ENCODE measurements at places on chromosomes 4 and X.

- DNase-seq, result no peak
Observed at GRCh38 chrX:49860867-49861535, 18.3 kb upstream of the USP27X start.

- no peak for DNase-seq
Observed at GRCh38 chrX:50471390-50471789, 765 bp upstream of the DGKK start.

- no peak for DNase-seq
Observed at GRCh38 chrX:33434256-33435092, 223.1 kb upstream of the DMD start.

DNA sequence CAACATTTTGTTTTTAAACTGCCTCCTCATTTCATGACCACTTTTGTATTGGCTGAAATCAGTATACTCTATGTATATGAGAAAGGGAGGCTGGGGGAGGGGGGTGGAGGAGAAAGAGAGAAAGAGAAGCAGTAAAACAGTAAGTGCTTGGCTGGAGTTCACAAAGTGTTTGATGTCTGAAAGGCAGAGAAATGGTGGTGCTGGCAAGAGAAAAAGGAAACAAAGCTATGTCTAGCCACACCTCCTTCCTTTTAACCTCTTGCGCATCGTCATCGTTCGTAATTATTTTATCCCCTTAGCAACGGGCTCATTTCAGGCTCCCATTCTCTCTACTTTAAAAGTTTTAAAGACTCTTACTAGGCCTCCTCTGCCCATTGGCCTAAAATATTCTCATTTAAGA lies 25.6 kb downstream of the RPA4 start:
- no peak for DNase-seq

GRCh38 chrX:40502688-40503087 lies 78.1 kb upstream of the ATP6AP2 start:
- DNase-seq, result no peak

DNA sequence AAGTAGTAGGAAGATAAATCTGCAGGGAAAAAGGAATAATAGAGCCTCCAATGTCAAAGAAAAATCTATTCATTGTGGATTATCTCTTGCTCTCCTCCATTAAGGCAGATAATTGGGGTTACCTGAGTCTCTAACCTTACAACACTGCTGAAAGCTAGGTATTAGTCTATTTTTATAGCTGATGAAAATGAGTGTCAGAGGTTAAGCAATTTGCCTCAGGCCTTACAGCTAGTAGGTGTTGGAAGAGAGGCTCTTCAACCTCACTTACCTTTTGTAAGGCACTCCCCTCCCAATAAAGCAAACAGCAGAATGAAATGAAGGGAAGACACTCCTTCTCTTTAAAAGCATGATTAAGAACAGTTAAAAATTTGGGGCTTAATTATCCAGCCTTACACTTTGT lies 45.4 kb upstream of the GAB1 start:
- DNase-seq, result no peak

GRCh38 chr4:66223068-66223703 lies 552.9 kb upstream of the EPHA5 start:
- no peak for DNase-seq

GRCh38 chr4:170853422-170854021 lies 763.8 kb upstream of the AADAT start:
- no peak for DNase-seq

GRCh38 chrX:31199056-31199839 lies 127.4 kb upstream of the FTHL17 start:
- DNase-seq, result no peak

GRCh38 chrX:4935846-4936245 lies 1222.4 kb upstream of the PRKX start:
- no peak for DNase-seq

DNA sequence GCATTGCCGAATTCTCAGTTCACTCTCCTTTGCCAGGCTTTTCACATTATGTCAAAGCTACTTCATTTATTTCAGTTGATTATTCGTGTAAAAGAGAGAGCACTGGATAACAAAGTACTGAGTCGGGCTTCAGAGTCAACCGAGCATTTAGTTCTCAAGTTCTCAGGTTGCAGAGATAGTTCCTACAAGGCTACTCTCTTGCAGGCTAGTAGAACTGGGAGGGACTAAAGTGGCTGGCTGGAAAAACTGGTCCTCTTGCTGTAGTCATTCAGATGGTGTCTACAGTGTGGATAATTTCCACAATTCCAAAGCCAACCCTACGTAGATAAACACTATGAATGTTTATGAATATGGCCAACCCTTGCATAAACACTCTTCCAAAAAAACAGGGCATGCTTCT lies 4.6 kb upstream of the CCNG2 start:
- DNase-seq, result no peak

- no peak for DNase-seq
Observed at GRCh38 chr4:85508654-85509053, 33.7 kb downstream of the ARHGAP24 start.

- DNase-seq, result no peak
Observed at GRCh38 chr4:24924309-24924781, 11.5 kb upstream of the CCDC149 start.

DNA sequence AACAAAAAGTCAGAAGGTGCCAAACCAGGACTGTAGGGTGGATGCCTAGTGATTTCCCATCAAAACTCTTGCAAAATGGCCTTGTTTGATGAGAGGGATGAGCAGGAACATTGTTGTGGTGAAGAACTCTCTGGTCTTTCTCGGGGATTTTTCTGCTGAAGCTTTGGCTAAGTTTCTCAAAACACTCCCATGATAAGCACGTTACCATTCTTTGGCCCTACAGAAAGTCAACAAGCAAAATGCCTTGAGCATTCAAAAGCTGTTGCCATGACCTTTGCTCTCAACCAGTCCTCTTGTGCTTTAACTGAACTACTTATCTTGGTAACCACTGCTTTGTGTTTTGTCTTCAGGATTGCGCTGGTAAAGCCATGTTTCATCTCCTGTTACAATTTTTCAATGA lies 3.0 kb upstream of the SEC31A start:
- no peak for DNase-seq

DNA sequence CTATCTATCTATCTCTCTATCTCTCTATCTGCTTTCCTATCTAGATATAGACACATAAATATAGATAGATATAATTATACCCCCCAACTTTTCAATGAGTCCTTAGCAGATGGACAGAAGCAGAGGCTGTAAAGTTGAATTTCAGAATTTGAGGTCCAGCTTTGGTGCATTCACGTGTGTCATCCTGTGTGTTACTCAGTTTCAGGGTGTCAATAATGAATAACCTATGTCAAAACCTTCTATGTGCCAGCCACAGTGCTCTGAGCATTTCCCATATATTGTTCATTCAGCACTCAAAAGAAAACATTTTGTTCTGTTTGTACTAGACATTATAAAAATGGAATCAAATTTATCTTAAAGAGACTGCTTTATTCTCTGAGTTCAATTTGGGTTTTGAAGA lies 310.0 kb downstream of the ARHGAP24 start:
- no peak for DNase-seq

GRCh38 chr4:10050261-10050661 lies 29.0 kb upstream of the SLC2A9 start:
- DNase-seq, result no peak

DNA sequence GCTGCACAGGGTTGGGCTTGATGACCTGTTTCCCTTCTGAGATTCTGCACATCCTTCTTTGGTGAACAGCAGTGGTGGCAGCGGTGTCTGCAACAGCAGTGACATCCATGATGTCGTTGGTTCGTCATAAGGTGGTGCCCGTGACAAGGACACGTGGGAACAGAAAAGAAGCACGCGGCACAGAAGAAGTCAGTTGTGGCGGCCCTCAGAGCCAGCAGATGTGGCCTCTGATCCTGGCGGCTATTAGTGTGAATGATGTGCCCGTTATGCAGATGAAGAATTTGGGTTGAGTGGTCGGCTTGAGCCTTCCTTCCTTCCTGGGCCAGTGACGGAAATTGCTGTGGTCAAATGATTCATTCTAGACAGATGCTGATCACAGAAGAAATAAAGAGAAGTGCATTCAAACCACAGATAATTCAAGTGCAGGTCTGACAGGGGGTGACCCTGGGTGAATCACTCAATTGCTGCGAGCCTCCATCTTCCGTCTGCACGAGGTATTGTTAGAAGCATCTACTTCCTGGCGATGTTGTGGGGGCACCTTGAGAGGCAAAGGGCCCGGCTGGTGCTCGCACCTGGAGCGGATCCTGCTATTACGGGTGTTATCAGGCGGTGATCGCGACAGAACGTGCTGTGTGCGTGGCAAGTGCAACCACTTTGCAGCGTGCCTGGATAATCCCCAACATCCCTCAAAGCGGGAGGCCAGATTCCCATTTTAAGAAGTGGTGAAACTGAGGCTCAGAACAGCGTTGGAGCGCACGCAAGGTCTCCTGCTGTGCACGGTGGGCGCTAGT lies 215.2 kb upstream of the PSAPL1 start:
- no peak for DNase-seq

DNA sequence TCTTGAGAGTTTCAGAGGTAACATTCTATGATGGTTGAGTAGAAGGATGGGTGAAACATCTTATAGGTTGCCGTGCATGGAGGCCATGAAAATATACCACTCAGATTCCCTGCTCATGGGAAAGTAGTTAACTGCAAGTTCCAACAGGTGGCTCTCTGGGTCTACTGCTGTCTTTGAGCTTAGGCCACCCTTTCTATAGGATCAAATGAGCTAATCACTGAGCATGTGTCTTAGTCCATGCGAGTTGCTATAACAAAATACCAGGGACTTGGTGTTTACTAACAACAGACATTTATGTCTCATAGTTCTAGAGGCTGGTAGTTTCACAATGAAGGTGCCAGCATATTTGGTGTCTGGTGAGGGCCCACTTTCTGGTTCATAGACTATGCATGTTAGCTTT lies 144.8 kb upstream of the UNC5C start:
- no peak for DNase-seq

GRCh38 chrX:68651110-68651509 lies 3.6 kb downstream of the STARD8 start:
- no peak for DNase-seq

DNA sequence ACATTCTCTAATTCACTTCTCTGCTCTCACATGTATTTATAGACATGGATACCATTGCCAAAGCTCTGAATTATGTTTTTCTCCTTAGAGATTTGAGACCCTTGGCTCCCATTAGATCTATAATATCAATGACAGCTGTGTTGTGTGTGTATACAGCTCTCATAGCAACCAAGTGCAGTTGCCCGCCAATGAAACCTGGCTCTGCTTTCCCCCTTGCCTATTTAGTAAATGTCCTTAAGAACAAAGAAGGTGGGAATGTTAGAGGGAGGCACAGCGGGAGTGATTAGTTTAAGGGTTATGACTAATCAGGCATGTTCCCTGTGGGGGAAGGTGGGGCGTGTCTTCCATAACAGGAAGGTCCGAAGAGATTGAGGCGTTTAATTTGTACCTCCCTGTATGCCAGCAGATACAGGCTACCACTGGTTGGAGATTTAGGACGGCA lies 100.5 kb upstream of the TBC1D9 start:
- DNase-seq, result no peak

- DNase-seq, result no peak
Observed at GRCh38 chrX:276581-277201, 4.5 kb upstream of the PLCXD1 start.
